Activated T-helper 1 cell treated with Interleukin-2 at 50 U/mL for 16 hours (primary cell): ENCODE measurements at places on chromosomes 12 and 14.

DNA sequence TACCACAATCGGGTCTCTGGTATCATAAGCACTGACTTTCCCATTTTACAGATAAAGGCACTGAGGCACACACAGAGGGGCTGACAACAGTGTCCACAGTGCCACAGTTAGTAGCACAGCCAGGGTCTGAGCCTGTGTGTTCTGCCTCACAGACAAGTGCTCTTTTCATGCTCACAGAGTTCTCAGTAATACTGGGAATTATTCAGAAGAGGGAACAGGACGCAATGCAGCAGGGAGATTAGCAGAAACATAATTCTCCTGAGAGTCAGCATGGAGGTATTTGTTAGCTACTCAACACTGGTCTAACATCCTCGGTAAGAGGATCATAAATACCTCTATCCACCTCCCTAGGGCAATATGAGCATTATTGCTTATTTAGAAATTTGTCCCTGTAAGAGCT is 219.3 kb upstream of the EEA1 start:
- DNase-seq = no peak

GRCh38 chr12:116484807-116485206 is 74.4 kb upstream of the MAP1LC3B2 start:
- no peak for DNase-seq

DNA sequence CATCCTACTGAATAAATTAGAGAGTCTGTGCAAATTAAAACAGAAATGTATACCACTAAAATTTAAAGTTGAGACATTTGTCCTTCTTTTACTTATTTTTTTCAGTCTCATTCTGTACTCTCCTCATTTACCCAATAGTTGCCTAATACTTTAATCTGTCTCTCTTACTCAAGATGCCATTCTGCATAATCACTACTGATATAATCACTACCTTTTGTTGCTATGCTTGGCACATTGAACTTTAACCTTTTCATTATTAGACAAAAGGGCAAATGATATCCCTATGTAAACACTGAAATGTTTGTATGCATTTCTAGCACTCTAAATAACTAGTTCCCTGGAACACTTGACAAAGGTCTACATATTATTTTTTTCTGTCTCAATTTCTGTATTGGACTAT is 1108.3 kb upstream of the FLRT2 start:
- DNase-seq = no peak

- no peak for DNase-seq
Measured at GRCh38 chr12:5792343-5792742, 152.7 kb downstream of the ANO2 start.

DNA sequence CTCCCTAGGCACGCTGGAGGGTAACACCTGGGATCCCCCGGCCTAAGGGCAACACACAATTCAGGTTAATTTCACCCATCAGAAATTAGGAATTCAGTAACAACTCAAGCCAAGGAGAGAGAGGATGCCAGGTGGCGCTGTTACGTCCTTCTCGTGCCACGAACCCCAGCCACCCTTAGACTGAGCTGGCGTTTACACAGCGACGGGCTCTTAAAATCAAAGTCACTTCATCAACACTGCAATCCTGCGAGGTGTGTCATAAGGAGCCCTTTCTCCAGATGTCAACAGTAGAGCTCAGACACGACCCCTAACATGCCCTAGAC is 110.6 kb upstream of the TMEM132D start:
- DNase-seq = no peak

GRCh38 chr12:31309279-31309678 is 16.7 kb downstream of the SINHCAF start:
- DNase-seq = no peak

- DNase-seq = no peak
Measured at GRCh38 chr14:69619012-69619411, 7.6 kb downstream of the SUSD6 start.

GRCh38 chr12:47868552-47869031 is 36.2 kb downstream of the VDR start:
- DNase-seq = no peak

DNA sequence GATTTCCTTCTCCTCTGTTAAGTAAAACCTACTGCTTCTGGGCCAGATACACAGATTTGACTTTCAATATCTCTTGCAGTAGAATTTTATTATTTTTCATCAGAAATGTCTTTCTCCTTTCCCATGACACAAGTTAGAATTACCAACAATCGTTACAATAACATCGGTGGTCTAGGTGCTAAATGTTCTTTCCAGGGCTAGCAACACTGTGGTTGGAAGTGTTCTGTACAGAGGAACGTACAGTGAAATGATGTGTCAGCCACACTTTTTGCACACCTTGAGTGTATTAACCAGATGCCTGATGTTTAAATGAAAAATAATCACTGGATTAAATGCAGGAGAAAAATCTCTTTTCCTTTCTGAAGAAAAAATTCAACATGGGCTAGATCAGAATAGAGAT is 27.7 kb upstream of the KLRD1 start:
- DNase-seq = no peak

GRCh38 chr12:4331221-4331620 is 10.2 kb downstream of the TIGAR start:
- DNase-seq = no peak

- DNase-seq = no peak
Measured at GRCh38 chr14:105305345-105305744, 4.5 kb upstream of the BRF1 start.

- peak; percentile 73 for DNase-seq
Measured at GRCh38 chr12:56338308-56339157, at the start of gene IL23A. TSS of gene IL23A (plus strand) at chr12:56338884. CDS start at chr12:56339045, 161 bp downstream.

GRCh38 chr14:88852632-88853031 is 28.2 kb downstream of the TTC8 start:
- no peak for DNase-seq
